ENCODE measurements at places on chromosomes 2 and 18.

GRCh38 chr2:44707945-44708660 lies 233.4 kb upstream of the SIX3 start:
- DNase-seq = no peak

DNA sequence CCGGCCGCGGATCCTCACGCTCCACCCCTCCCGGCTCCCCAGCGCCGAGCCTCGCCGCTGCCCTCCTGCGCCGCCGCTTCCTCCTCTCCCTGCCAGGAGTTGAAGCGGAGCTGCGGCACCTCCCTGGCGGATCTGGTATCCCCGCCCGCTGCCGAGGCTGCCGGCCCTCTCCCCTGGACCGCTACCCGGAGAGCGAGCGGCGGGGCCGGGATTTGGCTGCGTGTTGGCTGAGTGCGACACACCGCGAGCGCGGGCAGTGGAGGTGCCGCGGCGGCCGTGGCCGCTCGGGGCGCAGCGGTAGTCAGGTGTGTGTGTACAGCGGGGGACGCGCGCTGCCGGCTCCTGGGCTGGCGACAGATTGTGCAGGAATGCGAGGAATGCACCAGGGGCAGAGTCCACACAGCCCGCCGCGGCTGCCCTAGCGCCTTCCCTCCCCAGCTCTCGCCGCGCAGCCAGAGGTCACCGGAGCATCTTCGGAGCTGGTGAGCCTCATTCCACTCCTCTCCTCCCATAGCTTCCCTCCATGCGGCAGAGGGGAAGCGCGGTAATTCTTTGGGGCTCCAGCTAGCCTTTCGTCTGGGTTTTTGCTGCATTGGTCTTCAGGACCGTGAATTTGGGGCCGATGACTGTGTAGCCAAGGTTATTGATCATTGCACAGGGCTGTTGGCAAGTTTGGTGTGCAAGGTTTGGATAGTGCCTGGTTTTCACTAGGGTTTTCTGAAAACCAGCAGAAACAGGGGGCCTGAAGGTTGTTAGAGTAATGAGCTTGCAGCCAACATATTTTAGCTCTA lies 1.3 kb downstream of the PKP4 start:
- DNase-seq = peak; percentile 92

DNA sequence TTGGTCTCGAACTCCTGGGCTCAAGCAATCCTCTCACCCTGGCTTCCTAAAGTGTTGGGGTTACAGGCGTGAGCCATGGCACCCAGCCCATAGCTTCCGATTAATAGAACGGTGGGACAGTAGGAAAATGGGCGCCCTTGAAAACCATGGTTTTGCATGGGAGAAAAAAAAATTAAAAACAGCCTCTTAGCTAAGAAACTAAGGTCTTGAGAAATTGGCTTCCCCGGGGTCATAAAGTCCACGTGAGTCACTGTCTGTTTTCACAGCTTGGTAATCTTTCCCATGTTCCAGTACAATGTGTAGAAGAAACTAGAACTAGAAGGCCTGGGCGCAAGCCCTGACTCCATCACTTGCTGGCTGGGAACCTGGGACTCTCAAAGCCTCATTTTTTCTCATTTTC lies 20.7 kb downstream of the B3GNT2 start:
- DNase-seq = no peak

DNA sequence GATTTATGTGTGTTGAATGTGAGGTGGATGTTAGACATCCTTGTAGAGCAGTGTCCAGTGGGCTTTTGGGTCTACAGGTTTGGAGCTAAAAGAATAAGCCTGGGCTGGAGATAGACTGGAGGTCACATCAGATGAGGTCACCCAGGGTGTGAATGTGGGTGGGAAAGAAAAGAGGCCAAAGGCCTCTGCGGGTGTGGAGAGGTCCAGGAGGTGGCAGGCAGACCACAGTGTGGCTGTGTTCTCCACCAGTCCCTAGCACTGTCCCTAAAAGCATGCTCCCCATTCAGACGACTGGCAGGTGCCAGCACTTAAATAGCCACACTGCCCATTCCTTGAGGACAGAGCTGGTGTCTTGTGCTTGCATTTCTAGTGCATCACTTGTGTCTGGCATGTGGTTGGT lies 4.1 kb downstream of the ATG4B start:
- DNase-seq = no peak

DNA sequence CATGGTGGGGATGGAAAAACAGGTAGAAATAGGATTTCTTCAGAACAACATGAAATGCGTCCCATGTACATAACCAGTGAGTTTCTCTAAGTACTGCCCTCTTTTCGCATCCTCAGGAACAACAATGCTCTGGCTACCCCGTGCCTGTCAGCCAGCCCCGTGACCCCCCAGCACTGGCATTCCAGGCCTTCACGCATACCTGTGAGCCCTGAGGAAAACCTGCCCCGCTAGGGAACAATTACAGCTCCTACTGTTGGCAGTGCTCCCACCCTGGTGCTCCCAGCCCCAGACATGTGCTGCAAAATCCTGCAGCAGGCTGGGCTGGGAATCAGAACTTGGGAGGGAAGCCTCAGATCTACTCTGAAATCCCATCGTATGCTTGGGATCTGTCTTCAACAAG lies 9.1 kb downstream of the SMAD7 start:
- no peak for DNase-seq

- DNase-seq = peak; percentile 66
Measured at GRCh38 chr18:78978349-78979055, 1.1 kb upstream of the SALL3 start.

GRCh38 chr2:22153931-22154613 lies 1030.3 kb downstream of the TDRD15 start:
- no peak for DNase-seq

- DNase-seq = no peak
Measured at GRCh38 chr2:234641086-234641485, 144.2 kb upstream of the ARL4C start.

DNA sequence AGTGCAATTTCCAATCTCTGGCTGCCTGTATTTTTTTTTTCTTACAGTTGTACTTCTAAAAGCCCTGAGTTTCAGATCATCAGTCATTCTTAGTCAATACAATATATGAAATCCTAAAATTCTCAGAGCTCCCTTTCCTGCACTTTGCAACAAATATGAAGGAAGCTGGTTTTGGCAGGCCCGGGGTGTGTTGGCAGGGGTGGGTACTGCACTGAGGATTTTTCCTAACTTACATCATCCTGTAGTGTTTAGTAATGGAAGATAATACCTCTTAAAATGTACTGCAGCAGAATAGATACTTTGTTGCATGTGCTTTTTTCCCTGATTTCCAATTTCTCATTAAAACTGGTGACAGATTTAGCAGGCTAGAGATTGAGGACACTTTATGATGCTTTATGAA lies 374.6 kb downstream of the PTH2R start:
- DNase-seq = no peak

DNA sequence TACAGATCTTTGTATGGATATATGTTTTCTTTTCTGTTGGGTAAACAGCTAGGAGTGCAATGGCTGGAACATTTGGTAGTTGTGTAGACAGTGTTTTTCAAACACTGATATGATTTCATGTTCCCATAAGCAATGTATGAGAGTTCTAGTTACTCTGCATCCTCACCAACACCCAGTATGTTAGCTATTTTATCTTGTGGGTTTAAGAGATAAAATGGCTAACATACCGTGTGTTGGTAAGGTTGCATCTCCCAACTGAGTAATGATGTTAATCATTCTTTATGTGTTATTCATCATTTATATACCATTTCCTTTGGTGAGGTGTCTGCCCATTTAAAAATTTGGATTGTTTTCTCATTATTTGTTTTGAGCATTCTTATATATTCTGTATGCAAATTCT lies 65.7 kb downstream of the LYPD6B start:
- DNase-seq = no peak

GRCh38 chr18:62690236-62690815 lies 25.0 kb upstream of the PHLPP1 start:
- DNase-seq = no peak

DNA sequence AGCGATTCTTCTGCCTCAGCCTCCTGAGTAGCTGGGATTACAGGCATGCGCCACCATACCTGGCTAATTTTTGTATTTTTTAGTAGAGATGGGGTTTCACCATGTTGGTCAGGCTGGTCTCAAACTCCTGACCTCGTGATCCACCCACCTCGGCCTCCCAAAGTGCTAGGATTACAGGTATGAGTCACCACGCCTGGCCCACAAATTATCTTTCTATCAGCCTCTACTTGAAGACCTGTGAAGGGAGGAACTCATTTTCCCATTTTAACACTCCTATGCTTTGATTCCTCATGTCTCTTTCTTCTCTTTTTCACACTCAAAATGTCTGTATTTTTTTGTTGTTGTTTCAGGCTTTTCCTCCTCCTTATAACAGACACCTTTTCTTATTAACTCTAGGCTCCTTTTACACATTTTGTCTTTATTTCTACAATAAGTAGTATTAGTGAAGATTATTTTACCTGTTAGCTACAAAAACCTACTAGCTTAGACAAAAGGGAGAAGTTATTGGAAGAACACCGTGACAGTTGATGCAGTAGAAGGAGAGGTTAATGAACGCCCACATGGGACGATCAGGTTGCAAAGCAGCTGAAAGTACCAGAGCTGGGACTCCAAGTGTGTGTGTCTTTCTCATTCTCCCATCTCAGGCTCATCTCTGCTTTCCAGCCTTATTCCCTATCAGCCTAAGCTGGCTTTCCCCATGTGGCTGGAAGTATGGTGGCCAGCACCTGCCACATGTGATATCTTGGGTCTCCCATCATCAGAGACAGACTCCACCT lies 97.6 kb upstream of the AGAP1 start:
- no peak for DNase-seq

GRCh38 chr2:3872451-3872850 lies 169.1 kb downstream of the DCDC2C start:
- no peak for DNase-seq

All from ecto neural progenitor cell (in vitro differentiated cells).